ENCODE measurements at places on chromosomes 1 and 21.

- no peak for DNase-seq
Measured at GRCh38 chr1:243416495-243416894, 160.7 kb downstream of the SDCCAG8 start.

DNA sequence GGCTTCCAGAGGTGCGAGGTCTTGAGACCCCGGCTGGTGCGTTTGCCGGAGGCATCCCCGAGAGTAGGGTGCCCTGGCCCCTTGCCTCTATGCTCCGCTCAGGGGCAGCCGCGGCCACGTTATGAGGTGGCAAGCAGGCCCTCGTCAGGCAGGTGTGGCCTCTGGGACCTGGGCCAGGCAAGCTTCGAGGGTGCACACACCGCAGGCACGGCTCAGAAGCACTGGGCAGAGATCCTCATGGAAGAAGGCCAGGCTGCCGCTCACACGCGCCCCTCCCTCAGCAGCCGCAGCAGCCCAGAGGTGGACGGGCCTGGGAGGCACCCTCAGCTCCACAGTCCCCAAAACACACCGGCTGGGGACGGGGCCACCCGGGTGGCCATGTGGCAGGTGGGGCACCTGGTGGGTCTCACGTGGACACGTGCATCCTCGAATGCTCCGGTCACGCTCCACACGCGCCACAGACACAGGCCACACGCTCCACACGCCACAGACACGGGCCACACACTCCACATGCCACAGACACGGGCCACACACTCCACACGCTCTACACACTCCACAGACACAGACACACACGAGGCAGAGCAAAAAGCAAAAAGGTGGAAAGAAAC, 6.5 kb downstream of the SDF4 start:
- DNase-seq = no peak

GRCh38 chr1:44696789-44697345, 22.4 kb downstream of the ARMH1 start:
- no peak for DNase-seq

GRCh38 chr1:151510957-151511635, at the start of gene CGN:
Gene CGN (plus strand): TSS chr1:151511387. CDS start chr1:151518520, 7,133 bp downstream.
- DNase-seq = peak; percentile 71

DNA sequence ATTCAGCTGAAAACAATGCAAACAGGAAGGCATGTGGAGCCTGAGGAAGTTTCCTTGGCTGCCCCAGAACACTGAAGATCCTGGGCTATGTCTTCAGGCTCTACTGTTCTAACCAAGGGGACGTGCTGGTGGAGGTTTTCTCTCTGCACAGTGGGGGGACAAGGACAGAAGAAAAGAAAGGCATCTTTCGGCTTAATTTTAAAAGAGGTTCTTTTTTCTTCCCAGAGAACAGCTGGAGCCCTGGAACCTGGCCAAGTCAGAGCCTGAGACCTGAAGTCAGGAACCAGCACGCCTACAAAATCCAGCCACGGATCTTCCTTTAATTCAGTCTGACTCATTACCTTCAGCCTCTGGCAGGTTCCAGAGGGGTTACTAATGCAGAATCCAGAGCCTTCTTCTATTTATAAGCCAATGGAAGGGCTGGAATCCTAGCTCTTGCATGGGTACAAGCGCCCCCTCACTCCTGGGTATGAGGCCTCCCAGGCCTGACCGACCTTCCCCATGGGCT, 19.8 kb downstream of the CTNNBIP1 start:
- DNase-seq = peak; percentile 71

DNA sequence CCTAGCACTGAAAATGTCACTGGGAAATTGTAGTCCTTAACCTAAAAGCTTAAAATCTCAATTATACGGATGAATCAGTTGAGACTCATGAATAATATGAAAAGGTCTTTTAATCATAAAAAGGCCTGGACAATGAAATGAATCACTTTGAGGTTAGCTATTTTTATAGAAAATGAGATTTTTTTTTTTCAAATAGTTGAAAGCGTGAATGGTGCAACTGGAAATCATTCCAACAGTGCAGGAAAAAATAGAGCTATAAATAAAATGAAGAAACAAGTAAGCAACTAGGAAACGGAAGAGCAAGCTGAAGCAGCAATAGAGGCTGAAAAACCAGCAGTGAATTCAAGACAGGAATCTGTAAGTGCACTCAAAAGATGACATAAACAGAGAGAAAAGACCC, 142.9 kb downstream of the BACH1 start:
- no peak for DNase-seq

Measured in lower leg skin (tissue), 4 donors.